ENCODE measurements at places on chromosomes 6 and 20. TPM values are rescaled to one million over a fixed set of nuclear protein-coding genes. Genes with fewer than 3 reads are reported as not detected.

SLC17A2 gene
- not detected for total RNA-seq

PAX1 gene
- not detected for total RNA-seq

GRCh38 chr6:166460473-166461437 is 78.0 kb upstream of the MPC1 start:
- no peak for DNase-seq

DNA sequence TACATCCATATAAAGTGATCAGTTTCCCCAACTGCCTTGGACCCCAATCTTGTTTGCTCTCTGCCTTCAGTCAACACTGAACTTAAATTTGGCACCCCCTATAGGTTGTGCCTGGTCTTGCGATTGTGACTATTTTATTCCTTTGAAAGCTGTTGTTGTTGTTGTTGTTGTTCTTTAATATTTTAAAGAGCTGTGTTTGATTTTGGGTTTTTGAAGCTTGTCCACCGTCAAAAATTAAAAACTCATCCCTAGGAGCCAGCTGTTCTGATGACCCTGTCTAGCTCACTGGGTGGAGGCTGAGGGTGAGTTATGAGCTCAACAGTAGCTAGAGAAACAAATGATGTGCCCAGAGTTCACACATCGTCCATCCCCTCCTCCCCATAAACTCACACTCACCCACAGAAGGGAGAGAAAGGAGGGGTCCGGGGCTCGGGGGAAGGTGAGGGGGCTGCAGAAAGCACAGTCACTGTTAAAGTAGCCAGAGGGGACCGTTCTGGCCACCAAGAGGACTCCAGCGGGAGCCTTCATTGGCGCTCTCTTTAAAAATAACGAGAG is 4.0 kb downstream of the SIM1 start:
- no peak for DNase-seq

GRCh38 chr6:27604986-27605385 is 132.1 kb upstream of the ZNF184 start:
- DNase-seq = no peak

- DNase-seq = no peak
These were observed 89.3 kb upstream of the SLC22A23 start for GRCh38 chr6:3546121-3546520.

DNA sequence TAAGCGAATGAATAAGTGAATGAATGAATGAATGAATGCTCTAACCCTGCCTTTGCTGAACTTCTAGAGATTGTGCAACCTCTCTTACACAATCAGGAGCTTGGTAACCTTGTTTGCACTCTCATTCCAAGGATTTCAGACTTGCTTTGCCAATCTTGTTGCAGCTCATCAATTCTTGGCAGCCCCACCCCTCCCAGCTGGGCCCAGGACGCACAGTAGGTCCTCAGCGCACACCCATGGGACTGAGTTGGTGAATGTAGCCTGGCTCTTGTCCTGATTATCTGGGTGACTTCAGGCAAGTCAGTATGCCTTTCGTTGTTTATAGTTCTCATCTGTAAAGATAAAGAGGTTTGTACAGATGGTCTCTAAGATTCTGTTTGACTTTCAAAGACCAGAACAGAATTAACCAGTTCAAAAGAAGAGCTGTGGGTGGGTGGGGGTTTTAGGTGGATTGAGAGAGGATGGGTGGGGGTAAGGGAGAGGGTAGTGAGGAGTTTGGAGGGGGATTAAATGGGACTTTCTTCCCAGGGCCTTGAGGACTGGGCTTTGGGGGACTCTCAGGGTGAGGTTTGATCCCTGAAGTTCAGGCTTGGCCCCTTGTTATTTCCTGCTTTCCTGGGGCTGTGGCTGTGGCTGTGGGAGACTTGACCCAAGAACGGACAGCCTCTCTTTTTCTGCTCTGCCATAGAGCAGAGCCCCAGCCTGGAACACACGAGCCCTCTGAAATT is 33.2 kb downstream of the VEGFA start:
- DNase-seq = no peak

DNA sequence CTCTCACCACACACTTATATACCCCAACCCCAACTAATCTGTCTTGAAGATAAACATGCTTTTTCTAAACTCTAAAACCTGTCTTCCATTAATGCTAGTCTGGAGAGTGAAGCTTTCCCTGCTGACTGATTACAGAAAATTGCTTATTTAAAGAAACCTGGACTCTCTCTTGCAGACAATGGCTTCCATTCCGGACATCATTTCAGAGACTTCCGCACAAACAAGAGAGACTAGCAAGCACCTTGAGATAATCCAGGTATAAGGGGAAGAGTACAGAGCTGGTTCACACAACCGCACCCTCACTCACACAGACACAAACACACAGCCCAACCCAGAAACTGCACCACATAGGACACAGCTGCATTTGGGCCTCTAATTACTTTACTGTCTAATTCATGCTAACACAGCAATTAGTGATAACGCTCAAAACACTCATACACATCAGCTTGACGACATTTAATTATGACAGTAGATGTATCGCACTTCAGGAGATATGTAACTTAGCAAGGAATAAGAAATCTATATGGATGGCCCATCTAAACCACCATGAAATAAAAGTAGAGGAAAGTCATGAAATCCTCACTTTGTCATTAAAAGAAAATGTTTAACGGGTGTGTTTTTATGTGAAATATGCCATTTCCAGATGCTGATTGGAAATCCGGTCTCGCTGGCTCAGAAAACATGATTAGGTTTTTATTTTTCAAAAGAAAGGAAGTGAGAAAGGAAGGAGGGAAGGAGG is 138.1 kb upstream of the JARID2 start:
- no peak for DNase-seq

DNA sequence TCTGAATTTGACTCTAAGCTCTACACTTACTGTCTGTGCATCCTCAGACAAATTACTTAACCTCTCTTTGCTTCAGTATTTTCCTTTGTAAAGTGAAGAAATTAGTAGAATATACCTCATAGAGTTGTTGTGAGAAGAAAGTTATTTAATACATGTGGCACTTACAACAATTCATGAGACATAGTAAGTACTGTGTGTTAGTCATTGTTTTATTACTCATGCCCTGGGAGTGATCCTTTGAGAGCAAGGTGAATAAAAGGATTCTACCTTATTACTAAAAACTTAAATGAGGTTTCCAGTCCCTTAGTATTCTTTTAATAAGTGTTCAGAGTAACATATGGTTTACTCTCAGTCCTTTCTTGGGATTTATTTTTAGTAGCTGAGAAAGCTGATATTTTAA is 233.6 kb upstream of the MAP3K7 start:
- DNase-seq = no peak
